ENCODE measurements at places on chromosomes 6 and 20. TPM values are rescaled to one million over a fixed set of nuclear protein-coding genes. Genes with fewer than 3 reads are reported as not detected.

BMP2 gene
- 72.0 TPM for total RNA-seq

POM121L2 gene
- total RNA-seq, result 0.04 TPM

MUC21 gene
- total RNA-seq, result not detected

TCF15 gene
- not detected for total RNA-seq

BPIFB2 gene
- total RNA-seq, result 0.52 TPM

PSORS1C1 gene
- 0.80 TPM for total RNA-seq

All from hepatocyte (in vitro differentiated cells).